Naive thymus-derived CD4-positive, alpha-beta T cell (primary cell): ENCODE measurements at places on chromosomes 13 and 19.

DNA sequence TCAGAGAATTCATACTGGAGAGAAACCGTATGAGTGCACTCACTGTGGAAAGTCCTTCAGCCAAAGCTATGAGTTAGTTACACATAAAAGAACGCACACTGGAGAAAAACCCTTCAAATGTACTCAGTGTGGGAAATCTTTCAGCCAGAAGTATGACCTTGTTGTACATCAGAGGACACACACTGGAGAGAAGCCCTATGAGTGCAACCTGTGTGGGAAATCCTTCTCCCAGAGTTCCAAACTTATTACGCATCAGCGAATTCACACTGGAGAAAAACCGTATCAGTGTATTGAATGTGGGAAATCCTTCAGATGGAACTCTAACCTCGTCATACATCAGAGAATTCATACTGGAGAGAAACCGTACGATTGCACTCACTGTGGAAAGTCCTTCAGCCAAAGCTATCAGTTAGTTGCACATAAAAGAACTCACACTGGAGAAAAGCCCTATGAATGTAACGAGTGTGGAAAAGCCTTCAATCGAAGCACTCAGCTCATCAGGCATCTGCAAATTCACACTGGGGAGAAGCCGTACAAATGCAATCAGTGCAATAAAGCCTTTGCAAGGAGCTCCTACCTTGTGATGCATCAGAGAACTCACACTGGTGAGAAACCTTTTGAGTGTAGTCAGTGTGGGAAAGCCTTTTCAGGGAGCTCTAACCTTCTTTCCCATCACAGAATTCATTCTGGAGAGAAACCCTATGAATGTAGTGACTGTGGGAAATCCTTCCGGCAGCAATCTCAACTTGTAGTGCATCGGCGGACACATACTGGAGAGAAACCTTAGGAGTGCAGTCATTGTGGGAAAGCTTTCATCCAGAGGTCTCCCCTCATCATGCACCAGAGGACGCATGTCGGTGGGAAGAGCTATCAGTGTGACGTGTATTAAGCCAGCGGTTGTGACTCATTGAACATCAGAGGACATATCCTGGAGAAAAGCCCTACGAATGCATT is 16.5 kb upstream of the ZNF8 start:
- DNase-seq, result no peak

DNA sequence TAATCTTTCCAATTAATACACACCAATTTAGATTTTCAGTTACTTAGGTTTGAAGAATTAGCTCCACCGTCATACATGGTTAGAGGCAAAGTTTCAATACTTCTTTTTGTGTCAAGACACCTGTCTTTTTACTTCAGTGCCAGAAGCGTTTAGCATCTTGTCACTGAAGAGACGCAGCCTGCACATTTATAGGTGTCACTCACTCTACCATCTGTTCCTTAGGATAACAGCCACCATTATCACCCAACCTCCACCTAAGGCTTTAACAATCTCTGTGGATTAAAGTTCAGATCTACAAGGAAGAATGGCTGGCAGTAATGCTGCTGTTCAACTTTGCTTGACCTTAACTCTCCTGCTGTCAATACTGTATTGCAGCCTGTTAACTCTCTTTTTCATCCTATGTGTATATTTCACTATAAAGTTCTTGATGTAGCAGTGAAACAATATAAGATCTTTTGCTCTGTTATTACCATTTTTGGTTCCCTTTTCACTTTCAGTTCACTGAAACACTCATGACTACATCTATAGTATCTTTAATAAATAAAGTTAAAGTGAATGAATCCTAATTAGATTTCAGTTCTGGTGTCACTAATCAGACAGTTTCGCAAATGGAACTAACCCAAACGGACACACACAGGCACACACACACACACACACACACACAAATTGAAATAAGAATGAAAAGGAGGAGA is 435.6 kb downstream of the PCDH9 start:
- DNase-seq, result no peak

DNA sequence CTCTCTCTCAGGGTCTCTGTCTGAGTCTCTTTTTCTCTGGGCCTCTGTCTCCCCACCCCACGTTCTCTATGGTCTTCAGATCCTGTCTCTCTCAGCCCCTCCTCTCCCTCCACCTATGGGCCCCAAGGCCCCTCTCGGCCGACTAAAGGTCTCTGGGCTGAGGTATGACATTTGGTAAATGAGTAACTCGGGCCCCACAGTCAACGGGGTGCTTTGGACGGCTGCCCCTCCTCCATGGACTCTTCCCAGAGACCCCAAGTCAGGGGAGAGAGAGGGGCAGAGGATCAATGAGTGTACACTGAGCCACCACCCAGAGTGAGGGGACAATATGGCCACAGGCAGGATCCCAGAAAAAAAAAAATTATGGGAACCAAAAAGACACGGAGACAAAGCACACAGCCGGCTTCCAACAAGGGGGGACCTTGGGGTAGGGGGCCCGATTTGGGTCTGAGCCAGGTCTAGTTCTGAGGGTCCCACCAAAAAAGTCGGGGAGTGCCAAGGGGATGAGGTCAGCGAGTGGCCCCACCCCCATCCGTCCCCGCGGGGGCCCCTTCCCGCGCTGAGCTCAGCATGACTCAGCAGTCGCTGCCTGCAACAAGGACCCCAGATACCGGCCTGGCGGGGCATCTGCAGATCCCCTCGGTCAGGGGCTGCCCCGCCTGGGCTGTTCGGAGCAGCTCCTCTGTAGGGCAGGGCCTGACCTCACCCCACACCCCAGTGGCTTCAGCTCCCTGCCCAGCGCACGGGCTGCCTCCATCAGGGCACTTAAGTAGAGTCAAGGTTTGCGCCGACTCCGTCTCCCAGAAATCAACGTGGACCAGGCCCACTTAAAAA is 1.5 kb upstream of the FTL start:
- no peak for DNase-seq

- DNase-seq, result no peak
Measured at GRCh38 chr13:60696602-60697001, 299.6 kb downstream of the TDRD3 start.

DNA sequence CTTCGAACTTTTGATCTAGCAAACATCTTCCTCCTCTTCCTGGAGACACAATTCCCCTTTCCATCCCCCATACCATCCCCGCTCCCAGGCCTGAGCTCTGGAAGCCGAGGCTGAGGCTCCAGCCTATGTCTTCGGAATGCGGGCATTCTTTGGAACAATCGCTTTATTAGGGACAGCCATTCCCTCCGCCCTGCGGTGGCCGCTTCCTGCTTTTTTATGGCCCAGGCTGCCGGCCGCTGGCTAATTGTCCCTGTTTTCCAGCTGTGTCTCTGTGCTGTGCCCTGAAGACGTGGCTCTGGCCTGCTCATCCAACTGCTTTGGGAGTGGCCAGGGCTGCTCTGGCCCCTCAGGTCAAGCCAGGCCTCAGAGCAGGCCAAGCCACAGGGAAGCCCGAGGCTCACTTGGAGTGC is 2.1 kb upstream of the CDX2 start:
- no peak for DNase-seq

DNA sequence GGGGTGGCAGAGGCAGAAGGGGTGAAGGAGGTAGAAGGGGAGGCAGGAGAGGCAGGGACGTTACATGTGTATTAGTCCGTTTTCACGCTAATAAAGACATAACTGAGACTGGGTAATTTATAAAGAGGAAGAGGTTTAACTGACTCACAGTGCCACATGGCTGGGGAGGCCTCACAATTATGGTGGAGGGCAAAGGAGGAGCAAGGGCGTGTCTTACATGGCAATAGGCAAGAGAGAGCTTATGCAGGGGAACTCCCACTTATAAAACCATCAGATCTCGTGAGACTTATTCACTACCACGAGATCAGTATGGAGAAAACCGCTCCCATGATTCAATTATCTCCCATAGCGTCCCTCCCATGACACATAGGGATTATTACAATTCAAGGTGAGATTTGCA is 19.0 kb upstream of the ACOD1 start:
- no peak for DNase-seq

DNA sequence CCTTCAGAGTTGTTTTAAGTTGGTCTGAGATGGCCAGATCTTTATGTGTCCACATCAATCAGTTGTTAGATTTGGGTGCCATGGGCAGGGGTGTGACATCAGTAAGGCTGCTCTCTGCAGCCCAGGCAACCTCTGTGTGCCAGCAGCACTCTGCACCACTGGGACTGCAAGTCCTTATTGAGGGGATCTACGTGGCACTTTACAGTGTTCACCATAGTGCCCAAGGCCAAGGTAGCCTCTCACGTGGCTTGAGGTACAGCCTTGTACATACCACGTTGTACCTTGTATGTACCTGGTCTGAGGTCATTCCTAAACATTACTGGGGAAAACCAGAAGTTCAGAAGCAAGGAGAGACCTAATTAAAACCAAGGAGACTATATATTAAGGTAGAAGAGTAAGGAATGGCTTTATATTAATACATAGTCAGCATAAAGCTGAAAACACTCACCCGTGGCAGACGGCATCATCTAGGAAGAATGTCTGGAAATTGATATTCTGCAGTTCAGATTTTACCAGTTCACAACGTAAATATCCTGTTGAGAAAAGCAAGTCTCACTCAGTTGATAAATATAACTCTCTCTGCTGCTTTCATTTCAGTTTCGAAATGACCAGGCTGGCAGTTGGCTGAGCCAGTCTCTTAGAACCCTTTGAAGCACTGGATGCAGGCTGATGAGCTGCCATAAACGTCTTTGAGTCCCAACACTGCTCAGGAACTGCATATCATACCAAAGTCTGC is 128.8 kb downstream of the ZDHHC20 start:
- DNase-seq, result no peak

DNA sequence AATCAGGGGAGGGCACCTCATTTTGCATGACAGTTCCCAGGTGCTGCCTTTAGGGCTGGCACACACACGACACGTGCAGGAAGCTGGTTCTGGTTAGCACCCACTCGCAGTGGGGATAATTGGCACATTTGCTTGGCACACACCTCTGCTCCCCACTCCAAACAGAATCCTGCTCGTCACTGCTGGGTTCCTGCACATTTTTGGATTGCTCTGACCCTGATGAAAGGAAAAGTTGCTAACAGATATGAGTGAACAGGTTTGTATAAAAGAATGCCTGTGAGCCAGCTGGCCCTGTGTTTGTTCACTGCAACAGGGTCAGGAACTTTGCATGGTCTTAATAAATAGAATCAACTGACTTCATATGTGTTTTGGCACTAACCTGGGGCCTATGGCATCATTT is 1500.4 kb downstream of the EFNB2 start:
- no peak for DNase-seq

- no peak for DNase-seq
Measured at GRCh38 chr13:34025746-34026145, 207.8 kb downstream of the RFC3 start.

DNA sequence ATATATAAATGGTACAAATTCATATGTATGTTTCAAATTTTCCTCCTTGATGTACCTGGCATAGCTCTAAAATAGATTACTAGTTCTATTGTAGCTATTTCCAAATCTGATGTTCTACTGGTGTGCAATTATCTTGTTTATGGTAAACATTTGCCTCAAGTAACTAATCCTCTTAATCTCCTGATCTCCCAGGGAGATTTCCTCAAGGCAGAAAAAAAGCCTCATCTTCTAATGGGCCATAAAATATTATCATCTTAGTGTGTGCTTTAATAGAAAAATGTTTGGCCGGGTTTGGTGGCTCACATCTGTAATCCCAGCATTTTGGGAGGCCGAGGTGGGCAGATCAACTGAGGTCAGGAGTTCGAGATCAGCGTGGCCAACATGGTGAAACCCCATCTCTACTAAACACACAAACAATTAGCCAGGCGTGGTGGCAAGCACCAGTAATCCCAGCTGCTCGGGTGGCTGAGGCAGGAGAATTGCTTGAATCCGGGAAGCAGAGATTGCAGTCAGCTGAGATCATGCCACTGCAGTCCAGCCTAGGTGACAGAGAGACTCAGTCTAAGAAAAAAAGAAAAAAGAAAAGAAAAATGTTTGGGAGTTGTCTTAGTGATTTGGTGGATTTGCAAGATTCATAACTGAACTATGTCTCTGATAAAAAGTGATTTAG is 498.9 kb upstream of the SLITRK5 start:
- no peak for DNase-seq

- no peak for DNase-seq
Measured at GRCh38 chr13:61142506-61142905, 273.1 kb downstream of the PCDH20 start.

DNA sequence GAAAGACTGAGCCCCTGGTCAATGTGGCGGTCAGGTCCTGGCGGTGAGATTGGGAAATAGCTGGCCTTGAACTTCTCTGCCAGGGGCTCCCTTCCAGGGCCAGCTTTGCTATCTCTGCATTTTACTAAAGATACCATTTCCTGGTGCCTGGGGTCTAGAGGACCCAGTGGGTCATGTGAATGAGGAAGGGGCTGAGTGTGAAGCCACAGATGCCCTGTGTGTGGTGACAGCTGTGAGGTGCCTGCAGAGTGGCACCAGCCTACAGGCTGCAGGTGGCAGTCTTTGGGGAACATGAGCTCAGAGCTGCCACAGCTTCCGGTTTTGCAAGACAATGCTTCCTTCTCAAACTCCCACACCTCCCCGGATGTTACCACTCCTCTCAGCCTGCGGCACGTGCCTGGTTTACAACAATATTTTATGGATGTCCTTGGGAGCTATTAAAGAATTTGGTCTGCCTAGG is 5.2 kb upstream of the MLNR start:
- DNase-seq, result peak; percentile 53

GRCh38 chr13:102405499-102406100 is 3.8 kb upstream of the FGF14 start:
- DNase-seq, result no peak

- no peak for DNase-seq
Measured at GRCh38 chr13:24716446-24716845, 36.2 kb downstream of the ATP12A start.

DNA sequence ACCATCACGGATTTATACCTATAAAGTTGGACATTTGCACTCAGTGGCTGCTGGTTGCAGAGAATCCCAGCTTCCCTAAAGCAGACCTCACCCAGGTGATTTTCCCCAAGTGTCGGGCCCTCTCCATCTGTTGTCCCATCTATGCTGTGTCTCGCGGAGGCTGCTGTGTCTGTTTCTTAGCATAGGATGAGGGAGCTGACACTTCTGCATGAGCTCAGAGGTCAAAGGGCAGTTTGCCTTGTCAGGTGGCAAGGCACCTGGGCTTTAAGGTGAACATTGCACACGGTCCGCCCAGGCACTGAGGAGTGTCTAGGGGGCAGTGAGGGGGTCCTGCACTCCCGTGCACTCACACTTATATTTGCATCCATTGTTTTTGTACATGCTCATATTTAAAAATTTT is 151.6 kb downstream of the ZIC5 start:
- no peak for DNase-seq

GRCh38 chr13:44732503-44733098 is 156.5 kb upstream of the TSC22D1 start:
- no peak for DNase-seq

DNA sequence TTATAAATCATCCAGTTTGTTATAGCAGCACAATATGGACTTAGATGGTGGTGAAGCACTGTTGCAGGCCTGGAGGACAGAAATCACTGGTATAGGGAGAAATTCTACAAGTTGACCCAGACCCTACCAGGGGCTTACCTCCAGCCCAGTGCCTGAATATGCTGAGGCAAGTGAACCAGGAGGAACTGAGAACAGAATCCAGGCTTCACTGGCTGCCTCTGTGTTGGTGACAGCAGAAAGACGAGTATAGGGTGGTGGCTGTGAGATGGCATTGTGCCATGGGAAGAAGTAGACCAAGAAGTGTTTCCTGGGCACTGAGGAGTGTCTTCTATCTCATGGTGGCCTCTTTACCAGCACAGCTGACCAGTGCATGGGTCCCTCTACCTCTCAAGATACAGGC is 15.9 kb upstream of the EID2 start:
- no peak for DNase-seq
